ENCODE measurements at places on chromosomes 2 and 18.

- DNase-seq: no peak
Observed at GRCh38 chr2:195313962-195314361, 343.1 kb upstream of the SLC39A10 start.

DNA sequence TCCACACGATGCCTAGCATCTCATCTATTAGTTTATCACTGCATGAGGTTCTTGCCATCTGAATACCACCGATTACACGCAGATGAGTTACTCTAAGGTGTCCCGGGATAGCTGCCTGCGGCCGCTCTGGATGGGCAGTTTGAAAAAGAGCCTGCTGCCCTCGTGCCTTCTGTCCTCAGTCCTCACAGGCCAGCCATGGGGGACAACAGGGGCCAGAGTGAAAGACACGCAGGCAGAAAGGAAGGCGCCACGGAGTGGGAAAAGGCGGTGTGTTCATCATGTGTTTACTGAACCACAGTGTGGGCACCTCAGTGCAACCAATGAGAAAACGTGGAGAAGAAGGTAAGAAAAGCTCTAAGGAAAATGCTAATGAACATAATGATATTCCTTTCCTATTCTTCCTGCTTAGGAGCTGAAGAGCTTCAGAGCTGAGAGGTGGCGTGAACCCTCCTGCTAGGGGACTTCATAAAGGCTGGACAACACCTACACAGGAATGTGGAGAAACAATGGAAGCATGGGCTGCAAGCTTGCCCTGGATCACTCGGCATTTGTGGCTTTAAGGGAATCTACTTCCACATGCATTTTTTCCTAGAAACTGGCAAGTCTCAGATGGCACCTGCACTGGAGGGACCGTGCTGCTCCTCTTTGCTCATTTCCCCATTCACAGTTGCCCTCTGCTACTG lies 50.9 kb downstream of the CABYR start:
- DNase-seq: no peak

DNA sequence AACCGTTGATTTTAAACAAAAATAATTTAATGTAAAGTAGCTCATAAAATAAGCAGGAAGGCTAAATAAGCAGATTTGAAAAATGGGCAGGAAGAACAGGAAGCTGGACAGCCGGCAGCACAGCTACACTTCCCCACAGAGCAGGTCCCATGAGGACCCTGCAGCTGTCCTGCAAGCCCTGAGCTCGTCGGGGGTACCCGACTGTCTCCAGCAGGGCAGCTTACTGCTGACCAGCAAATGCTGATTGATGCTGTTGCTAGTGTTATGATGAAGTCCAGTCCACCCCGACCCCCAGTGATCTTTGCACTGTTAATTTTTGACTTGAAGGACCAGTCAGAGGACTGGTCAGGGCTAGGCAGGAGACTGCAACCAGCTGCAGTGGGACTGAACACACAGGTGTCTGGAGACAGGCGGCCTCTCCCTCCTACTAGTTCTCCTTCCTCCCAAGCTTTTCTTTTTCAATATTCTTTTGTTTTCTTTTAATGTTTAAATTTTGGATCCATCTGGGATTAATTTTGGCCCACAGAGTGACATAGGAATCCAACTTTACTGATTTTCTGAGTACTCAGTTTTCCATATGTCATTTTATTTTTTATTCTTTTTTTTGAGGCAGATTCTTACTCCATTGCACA lies 27.7 kb downstream of the POLE4 start:
- DNase-seq: no peak

DNA sequence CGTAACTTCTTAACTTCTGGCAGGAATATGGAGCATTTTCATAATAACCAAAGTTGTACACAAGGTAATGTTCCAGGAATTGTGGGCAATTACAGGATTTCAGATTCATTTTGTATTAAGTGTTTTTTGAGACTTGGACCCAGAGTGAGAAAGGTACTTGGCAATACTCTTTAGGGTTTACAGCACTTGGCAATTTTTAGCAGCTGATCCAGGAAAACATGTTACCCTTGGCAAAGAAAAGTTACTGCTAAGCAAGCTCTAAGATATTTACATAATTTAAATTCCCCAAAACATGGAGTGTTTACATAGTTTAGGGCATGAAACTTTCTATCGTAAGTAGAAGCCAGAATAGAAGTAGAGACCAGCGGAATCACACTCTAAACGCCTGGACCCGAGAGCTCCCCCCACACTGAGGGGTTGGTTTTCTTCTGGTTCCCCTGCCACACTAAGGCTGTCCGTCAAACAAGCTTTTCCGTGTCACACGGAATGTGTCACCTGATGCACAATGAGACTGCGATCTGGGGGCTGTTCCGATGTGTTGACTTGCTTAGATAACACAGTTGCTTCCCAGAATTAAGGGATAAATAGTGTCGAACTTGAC lies 177.1 kb downstream of the PTGR3 start:
- peak; percentile 4 for DNase-seq

DNA sequence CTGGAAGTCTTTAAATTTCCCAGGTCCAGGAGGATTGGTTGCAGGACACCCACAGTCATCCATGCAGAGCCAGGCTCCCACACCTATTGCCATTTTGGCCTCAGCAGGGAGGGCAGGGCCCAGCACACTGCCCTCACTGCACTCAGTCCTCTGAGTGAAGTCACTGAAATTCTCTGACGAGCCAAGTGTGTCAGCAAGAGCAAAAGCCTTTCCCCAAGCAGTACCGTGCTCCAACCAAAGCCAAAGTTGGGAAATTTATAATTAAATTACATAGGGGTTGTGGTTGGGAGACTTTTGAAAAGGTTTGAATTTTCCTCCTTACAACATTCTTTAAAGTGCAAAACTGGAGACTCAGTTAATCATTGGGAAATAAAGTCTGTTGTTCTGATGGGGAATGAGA lies 98.5 kb upstream of the CD226 start:
- DNase-seq: peak; percentile 81

DNA sequence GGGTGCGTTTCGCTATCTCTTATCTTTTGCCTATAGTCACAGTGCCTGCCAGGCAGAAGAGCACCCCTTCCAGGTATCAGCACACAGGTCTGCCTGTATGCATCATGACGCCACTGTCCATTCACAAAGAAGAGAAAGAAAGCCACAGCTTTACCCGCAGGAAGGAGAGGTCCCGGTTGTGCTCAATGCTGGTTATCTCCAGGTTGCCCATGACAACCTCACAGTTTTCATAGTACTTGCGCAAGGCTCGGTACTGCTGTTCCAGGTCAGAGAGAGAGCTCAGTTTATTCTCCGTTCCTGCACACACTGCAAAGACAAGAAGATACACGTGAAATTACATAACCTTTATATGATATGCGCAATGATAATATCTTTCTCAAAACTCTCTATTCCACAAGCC lies 414.0 kb downstream of the ERBB4 start:
- DNase-seq: no peak

DNA sequence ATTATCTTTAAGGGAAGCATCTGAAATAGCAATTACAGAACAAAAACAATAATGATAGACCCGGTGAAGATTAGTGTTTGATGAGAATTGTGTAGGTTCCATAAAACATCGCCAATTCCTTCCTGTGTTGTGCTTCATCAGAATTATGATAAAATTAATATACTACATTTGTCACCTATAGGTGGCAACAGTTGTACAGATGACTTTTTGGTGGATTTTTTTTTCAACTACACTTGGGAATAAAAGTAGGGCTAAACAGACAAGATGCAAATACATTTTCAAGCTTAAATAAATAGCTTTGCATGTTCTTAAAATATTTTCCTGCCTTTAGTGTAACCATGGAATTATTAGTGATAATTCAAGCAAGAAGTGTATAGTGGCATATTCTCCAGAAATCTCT lies 7.0 kb upstream of the LYPD1 start:
- DNase-seq: no peak

GRCh38 chr2:134954065-134954464 lies 35.4 kb downstream of the CCNT2 start:
- DNase-seq: no peak

DNA sequence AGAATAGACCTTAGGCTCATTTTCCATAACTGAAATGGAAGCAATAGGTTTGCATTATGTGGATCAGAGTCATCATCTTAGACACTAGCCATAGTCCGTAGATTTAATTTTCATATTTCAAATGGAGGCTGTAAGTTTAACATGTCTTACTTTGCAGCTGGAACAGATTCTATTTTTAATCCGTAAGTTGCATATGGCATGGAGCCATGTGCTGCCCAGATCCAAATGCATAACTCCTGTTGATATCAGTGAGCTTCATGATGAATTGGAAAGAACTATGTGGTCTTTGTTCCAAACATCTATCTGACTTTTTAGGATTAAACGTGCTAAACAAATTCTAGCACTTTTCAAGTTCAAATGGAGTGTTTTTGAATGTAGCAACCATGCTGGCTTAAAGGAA lies 43.4 kb downstream of the MEIS1 start:
- DNase-seq: no peak

GRCh38 chr18:41391616-41392595 lies 563.1 kb upstream of the PIK3C3 start:
- peak; percentile 90 for DNase-seq

DNA sequence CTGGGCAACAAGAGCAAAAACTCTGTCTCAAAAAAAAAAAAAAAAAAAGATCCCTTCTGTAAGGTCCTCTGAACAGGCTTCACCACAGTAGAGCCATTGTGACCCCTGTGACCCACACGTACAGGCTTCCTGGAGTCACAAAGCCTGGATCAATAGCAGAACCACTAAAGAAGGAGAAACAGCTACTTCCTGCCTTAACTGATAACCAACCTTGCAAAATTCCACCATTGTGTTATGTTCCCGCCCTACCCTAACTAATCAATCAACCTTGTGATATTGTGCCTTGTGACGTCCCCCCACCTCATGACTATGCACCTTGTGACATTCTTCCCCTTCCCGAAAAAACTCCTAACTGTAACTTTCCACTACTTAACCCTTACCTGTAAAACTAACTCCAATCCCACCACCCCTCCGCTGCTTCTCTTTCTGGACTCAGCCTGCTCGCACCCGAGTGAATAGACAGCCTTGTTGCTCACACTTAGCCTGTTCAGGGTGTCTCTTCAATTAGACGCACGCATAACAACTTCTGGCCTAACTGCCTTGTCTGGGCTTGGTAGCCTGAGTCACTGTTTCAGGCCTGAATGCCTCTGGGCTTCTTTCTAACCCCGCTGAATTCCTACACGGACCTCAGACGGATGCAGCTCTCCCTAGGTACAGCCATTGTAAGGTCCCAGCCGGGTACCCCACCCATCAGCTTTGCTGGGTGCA lies 13.9 kb downstream of the SCYGR8 start:
- peak; percentile 24 for DNase-seq

- no peak for DNase-seq
Observed at GRCh38 chr18:30415903-30416302, 626.6 kb downstream of the DSC3 start.

- peak; percentile 44 for DNase-seq
Observed at GRCh38 chr2:151379169-151379568, 21.8 kb downstream of the TNFAIP6 start.

GRCh38 chr2:186871881-186872280 lies 22.9 kb upstream of the ZSWIM2 start:
- no peak for DNase-seq

DNA sequence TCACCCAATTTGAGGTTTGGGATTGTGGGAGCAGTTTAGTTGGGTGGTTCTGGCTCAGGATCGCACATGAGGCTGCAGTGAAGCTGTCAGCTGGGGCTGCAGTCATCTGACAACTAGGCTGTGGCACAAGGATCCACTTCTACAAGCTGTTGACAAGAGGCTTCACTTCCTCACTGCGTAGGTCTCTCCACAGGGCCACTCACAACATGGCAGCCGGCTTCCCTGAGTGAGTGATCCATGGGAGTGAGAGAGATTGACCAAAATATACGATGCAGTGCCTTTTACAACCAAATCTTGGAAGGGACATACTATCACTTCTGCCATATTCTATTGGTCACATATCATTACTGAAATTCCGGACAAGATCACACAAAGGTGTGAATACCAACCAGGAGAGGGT lies 187.5 kb downstream of the DLGAP1 start:
- no peak for DNase-seq

DNA sequence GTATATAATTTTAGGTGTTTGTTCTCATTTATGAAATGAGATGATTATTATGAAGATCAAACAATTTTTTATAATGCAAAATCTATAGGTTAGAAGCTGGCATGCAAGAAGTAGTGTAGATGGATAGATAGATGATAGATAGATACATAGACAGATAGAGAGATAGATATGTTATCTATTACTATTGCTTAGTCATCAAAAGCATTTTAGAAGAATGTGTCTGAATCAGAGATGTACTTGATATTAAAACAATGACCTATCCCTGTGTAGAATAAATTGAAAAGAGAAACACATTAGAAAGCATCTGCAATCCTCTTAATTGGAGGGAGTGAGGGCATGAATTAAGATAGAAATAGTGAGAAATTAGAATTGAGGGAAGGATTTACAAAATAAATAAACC lies 436.2 kb upstream of the NXPH2 start:
- no peak for DNase-seq

DNA sequence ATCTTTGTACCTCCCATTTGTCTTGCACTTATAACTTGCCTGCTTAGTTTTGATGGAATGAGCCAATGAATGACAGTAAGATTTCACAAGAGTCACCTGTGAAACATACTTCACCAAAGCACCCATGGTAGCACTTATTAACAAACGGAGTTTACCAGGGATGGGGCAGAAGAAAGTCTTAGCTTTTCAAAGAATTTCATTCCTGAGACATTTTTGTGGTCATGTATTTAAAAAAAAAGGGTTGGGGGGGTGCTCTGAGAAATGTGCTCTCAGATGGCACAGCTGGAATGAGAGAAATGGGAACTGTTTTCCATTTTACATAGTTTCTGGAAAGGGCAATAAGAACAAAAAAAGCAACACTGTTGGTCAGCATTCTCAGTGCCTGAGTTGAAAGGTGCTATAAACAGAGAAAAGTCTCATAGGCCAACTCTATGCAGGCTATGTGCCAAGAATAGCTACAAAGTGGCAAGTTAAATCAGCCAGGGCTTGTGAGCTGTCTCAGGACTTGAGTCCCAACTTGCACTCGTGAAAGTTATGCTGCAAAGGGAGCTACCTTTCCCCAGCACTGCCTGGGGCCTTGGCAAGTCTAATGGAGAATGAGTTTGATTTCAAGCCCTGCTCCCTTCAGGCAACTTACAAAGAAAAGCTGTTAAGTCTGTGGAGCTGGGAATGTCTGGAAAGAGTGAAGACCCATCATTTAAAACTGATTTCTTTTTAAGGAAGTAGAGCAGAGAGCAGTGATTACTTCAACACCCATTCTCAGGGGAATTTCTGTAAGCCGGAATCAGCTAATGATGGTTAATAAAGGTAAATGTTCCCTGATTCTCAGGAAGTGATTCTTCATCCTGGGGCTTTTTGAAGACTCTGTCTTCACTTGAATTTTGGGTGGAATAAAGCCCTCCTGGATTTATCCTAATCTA lies 170.6 kb downstream of the SLC8A1 start:
- DNase-seq: peak; percentile 82

DNA sequence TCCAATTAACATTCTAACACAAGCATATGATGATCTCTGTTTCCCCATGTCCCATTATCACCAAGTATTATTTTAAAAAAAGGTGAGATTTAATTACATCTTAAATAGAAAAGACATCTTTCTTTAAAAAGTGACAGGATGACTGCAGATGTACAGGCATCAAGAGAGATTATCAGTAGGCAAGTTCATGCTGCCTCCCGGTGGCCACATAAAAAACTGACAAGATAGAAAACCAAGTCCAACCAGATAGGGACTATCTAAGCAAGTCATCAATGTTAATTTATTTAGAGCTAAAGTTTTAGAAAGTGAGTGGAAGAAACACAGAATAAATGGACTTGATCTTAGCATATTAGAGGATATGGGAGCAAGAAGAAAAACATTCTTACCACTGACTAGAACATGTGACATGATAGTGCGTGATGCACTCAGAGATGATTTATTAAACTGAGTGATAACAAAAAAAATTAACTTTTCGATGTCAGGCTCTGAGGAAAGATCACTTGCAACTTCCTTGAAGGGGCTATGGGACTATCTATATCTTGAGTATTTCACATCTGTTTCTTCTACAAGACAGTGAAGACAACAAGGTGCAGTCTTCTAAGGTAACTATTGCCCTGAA lies 5.4 kb upstream of the TDRD15 start:
- DNase-seq: peak; percentile 57

Measured in adipocyte (in vitro differentiated cells).